ENCODE measurements at places on chromosomes 1 and 21.

DNA sequence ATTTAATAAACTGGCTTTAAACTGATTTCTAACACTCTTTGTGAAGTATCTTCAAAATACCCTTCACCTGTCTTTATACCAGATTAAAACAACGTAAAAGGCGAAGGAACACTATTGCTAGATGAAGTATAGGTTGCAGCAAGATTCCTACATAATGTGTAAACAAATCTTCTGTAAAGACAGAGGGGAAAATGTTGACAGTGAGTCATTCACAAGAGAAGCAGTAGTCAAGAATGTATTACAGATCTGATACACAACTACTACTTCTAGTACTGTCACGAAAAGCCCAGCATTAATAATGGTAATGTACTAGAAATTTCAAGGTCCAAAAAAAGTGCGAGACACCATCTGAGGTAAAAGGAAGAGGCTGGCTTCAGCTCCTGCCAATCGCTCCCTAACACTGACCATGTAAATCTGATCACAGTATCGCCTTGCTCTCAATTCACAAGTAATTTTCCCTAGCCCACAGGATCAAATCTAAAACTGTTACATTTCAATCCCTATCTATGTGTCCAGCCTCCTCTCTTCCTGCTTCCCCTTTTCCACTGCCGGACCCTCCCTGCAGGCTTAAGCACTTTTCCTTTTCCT, 290.4 kb downstream of the AKT3 start:
- DNase-seq = no peak

- DNase-seq = no peak
Observed at GRCh38 chr1:235298758-235299157, 29.2 kb downstream of the ARID4B start.

DNA sequence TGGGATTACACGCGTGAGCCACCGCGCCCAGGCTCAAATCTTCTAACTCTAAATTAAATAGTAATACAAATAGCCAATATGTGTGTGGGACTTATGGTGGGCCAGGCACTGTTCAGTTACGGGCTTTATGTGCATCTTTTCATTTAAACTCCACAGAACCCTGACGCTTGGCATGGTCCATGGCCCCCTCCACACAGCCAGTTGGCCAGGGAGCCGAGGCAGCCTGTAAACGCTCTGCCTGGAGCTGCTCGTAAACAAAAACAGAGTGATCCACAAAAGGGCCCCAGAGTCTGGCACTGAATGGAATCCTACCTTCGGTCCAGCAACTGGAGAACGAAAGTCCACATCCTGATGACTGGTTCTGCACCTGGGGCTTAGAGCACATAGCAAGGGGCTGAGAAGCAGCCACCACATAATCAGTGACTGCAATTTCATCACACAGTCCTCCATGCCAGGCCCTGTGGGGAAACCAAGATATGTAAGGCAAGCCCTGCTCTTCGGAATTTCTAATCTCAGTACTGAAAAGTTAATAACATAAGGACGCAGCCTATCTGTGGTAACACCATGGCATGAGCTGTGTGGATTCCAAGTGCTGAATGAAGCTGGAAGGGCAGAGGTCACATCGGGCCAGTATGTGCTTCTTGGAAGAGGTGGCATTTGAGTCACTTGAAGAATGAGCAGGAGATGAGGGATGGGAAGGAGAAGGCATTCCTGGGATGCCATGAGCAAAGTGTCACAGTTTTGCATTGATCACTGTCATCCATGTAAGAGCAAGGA, 13.5 kb upstream of the ADAMTSL4 start:
- no peak for DNase-seq

DNA sequence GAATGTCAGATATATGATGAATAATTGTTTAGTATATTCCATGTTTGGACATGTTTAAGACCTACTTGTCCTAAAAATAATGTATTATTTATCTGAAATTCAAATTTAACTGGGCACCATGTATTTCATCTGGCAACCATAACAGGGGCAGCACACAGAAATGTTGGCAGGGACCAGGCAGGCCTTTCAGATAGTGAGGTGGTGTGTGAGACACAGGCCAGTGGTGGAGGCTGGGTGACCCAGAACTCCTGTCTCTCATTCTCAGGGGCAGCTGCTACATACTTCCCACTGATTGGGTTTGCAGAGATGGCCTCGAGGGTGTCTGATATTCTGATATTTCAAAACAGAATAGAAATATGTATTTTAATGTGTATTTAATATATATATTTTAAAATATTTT, 1.3 kb upstream of the FASLG start:
- DNase-seq = no peak

DNA sequence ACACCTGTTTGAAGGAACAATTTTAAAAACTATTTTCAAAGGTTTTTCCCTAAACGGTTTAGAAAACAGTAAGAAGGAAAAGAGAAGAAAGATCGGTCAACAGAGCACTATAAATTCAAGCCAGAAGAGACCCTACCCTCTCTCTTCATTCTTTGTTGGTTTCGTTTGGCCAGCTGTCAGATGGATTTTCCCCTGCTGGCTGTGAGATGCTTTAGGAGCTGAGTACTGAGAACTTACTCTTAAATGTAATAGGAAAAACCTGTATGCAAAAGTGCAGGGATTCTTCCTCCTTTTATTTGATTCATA, 1.3 kb upstream of the TXNIP start:
- no peak for DNase-seq

DNA sequence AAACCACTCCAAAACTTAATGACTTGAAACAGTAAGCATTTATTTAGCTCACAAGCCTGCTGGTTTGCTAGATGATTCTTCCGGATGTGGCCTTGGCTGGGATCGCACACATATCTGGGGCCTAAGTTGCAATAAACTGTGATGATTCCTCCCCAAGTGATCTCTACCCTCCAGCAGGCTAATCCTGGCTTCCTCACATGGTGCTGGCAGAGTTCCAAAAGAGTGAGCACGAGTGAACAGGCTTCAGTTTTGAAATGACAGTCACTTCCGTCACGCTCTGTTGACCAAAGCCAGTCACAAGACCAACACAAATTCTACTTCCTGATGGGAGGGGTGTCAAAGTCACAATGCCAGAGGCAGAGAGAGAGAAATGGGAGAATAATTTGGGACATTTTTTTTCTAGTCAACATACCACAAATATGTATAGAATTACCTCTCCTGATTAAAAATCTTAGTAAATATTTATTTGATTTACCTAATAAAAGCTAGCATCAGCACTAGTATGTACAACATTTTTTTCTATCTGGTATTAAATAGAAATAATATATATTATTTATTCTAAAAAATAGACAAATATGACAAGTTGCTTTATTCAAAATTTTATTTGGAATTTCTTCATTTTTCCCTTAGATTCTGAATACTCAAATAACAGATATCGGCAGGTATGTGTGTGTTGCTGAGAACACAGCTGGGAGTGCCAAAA, 292.7 kb downstream of the TPR start:
- no peak for DNase-seq

DNA sequence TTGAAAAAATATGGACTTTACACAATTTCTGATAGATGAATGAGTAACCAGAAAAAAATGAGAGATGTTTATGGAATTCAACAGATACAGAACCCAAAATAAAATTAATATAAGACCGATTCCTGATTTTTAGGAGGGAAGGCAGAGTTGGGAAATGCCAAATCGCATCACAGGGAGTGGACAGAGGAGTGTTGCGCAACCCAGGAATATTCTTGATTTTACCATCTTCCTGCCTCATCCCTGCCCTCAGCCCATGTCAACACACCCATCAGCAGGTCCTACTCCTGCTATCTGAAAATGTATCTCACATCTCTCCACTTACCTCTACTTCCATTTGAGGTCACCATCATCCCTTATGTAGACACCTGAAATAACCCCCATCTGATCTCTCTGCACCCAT, 221.0 kb downstream of the DSCAM start:
- DNase-seq = no peak

- DNase-seq = no peak
Observed at GRCh38 chr1:227434808-227435444, 116.6 kb upstream of the CDC42BPA start.

- DNase-seq = no peak
Observed at GRCh38 chr21:41859297-41859980, 19.7 kb downstream of the PRDM15 start.

DNA sequence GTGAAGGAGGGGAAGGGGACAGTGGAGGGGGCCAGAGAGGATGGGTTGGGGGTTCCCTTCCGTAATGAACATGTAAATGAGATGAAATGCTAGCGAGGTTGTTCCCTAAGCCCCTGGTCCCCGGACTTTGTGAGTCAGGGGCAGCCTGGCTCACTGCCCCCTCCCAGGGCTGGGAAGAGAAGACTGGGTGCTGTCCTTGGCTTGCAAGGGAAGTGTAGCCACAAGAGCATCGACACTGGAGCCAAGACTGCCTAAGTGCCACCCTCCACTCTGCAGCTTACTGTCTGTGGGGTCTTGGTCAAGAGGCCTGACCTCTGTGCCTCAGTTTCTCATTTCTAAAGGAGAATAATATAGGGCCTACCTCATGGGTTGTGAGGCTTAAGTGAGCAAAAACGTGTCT, 483 bp downstream of the PEAR1 start:
- no peak for DNase-seq

- DNase-seq = no peak
Observed at GRCh38 chr1:200901796-200902444, 7.2 kb downstream of the INAVA start.

DNA sequence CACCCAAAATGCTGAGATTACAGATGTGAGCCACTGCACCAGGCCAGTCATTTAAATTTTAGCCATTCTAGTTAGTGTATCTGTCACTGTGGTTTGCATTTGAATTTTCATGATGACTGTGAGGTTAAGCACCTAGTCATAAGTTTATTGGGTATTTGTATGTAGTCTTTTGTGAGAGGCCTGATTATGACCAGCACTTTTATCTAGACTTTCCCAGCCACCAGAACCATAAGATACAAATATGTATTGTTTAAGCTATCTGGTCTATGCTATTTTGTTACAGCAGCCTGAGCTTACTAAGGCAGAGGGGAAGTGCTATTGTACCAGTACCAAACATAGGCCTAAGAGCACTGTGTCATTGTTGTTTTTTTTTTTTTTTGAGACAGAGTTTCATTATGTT, 19.9 kb upstream of the DNAJC6 start:
- no peak for DNase-seq

DNA sequence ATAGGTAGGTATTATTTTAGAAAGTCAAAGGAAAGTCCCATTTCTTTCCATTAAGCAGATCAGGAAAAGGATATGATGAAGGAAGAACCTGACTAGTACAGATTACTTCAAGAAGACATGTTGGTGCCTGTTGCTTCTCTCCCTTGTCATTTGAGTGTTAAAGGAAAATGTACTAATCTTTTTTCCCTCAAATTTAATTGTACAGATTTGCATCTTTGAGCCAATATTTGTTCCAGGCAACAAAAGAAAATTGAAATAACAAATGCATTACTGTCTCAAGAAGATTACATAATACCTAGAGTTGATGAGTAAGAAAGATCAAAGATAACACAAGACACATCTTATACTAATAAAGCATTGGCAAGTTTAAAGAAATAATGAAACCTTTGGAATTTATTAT, 566.9 kb upstream of the ZP4 start:
- DNase-seq = no peak

DNA sequence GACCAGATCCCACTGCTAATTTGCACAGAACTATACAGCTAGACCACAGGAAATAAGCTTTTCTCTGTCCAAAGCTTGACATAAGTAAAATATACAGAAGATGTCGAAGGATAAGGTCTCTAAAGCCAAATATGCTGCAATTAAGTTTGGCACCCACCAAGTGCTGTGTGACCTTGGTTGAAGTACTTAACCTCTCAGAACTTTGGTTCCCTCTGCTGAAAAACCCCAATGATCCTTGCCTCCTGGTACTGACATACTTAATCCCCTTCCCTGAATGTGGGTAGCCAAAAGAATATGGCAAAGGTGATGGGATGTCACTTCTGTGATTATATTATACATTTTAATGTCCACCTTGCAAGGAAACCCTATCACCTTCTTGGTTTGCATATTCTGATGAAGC, 290.5 kb downstream of the VAV3 start:
- DNase-seq = no peak

- no peak for DNase-seq
Observed at GRCh38 chr1:115196296-115196695, 107.0 kb upstream of the TSPAN2 start.

GRCh38 chr1:84121360-84121759, 22.7 kb upstream of the PRKACB start:
- DNase-seq = no peak

GRCh38 chr1:59384443-59384842, 87.5 kb downstream of the FGGY start:
- DNase-seq = no peak

DNA sequence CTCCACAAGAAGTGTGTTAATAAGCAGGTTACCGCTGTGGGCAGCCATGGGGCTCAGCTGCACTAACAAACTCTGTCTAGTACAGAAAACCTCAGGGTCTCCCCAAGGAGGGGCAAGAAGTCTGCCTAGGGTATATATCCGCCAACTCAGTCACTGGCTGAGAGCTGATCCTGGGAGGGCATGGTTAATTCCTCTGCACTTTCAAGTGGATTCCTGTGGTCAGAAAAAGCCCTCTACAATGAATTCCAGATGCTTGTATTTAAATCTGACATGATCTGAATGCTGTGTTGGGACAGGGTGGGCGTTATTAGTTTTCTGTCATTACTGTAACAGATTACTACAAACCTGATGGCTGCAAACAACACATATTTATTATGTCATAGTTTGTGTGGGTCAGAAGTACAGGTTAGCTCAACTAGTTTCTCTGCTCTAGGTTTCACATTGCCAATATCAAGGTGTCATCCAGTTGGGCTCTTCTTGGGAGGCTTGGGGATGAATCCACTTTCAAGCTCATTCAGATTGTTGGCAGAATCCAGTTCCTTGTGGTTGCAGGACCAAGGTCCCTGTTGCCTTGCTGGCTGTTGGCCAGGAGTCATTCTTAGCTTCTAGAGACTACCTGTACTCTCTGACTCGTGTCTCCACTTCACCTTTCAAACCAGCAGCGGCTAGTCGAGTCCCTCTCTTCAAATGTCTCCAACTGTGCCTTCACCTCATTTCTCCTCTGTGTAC, 8.0 kb upstream of the SELE start:
- DNase-seq = no peak

GRCh38 chr1:110074166-110074565, 3.7 kb upstream of the ALX3 start:
- no peak for DNase-seq
